ENCODE measurements at places on chromosomes 11 and 22. TPM values are rescaled to one million over a fixed set of nuclear protein-coding genes. Genes with fewer than 3 reads are reported as not detected.

DNA sequence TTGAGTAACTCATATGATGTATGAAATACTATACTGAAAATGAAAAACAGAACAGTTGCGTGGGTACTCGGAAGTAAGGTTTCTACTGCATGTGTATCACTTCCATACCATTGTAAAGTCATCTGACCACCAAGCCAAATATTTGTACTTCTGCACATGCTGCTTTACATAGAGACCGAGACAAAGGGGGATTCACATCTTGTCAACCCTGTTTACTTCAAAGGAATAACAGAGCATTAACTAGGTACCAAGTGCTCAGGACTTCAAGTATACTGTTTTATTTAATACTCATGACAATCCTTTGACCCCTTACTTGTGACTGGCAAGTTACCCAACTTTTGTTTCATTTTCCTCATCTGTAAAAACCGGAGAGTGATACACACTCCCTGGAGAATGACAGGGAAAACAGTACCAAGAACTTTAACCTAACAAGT is 9.9 kb downstream of the MAPK1 start:
- no peak for DNase-seq
- H3K4me3 ChIP-seq, result no peak overlapping the region
- H3K36me3 ChIP-seq, result no peaks in the 10 kb centered on the region
- H3K4me1 ChIP-seq, result peaks cover 74% of the 10 kb centered on the region

DNA sequence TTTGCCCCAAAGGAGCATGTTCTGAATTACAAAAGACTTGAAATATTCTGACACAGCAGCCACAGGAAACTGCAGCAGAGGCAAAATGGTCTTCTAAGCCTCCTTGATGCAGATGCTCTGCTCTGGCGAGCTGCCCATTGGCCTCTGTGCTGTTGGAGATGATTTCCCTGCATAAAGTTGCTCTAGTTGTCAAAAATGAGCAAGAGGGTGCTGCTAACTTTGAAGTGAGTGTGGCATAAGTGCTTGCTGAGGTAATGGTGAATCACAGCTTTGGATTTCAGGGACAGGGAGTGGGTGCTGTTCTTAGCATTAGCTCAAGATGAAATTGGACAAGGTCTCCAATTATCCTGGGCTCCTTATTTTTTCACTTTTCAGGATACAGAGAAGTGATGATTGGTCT is 435.4 kb downstream of the TMEM135 start:
- no peak overlapping the region for H3K4me3 ChIP-seq
- no peaks in the 10 kb centered on the region for H3K27me3 ChIP-seq
- H3K27ac ChIP-seq, result no peak overlapping the region
- DNase-seq, result no peak
- H3K36me3 ChIP-seq, result no peaks in the 10 kb centered on the region

The TRPM5 gene
- total RNA-seq, result not detected

DNA sequence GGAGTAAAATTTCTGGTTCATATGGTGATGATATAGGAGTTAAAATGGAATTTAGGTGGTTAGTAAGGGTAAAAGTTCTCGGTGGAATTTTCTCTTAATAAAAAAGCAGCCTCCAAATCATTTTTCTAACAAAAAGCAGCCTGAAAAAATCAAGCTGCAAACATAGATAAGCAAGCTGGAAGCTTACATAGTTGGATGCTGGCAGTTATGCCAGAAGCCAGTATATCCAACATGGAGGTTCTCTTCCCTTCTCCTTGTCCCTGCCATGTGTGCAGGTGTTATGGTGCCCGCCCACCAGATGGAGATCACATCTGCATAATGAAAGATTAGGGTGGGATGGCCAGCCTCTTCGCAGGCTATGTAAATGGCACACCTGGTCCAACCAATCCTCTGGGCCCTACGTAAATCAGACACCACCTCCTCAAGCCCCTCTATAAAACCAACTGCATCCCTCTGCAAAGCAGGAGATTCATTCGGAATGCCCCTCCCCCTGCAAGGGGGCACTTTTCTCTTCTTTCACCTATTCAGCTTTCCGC is 22.4 kb downstream of the PIWIL3 start:
- H3K27ac ChIP-seq, result no peak overlapping the region
- no peaks in the 10 kb centered on the region for H3K27me3 ChIP-seq
- no peaks in the 10 kb centered on the region for H3K36me3 ChIP-seq
- H3K4me3 ChIP-seq, result no peak overlapping the region
- H3K4me1 ChIP-seq, result no peaks in the 10 kb centered on the region
- DNase-seq, result no peak

DNA sequence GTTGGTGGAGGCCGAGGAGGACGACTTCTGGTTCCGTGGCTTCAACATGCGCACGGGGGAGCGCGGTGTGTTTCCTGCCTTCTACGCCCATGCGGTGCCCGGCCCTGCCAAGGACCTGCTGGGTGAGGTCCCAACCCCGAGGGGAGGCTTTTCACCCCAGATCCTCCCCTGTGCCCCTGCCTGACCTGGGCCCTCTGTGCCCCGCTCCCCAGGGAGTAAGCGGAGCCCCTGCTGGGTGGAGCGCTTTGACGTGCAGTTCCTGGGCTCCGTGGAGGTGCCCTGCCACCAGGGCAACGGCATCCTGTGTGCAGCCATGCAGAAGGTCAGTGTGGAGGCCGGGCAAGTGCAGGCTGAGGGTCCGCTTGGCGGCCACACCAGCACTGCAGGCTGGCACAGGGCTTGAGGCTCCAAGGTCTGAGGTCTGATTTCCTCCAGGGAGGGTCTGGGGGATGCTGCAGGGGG is 5.1 kb downstream of the MAPK8IP2 start:
- no peak overlapping the region for H3K4me3 ChIP-seq
- DNase-seq, result no peak
- H3K4me1 ChIP-seq, result no peaks in the 10 kb centered on the region
- H3K27me3 ChIP-seq, result peaks cover 17% of the 10 kb centered on the region

Data from CD8-positive, alpha-beta memory T cell (primary cell).